NCI-H1436 (cell line): ENCODE measurements at places on chromosomes 5 and 9.
A peak's percentile ranks its signal among the peaks of the same experiment; 100 is the strongest.

DNA sequence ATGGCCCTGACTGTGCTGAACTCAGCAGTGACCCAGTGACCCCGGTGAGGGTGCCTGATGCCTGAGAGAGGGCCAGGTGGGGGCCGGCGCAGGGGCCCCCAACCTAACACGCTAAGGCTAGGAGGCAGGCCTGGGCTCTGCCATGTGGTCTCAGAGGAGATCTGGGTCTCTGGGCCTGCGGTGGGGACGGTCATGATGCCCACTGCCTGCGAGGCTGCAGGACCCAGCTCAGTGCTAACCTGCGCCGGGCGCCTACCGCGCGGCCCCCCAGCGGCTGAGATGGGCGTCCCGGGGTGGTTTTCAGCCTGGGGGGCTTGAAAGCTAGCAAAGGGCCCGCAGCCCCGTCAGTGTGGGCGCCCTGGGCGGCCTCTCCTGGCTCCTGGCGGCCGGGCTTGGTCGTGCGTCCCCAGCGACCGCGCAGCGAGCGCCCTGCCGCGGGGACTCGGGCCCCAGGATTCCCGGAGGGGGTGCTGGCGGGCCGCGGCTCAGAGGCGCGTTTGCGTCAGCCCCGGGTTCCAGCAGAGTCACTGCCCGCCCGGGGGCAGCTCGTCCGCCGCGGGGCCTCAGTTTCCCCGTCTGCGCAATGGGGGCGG lies 2.5 kb downstream of the EGFL7 start:
- no peak for DNase-seq

DNA sequence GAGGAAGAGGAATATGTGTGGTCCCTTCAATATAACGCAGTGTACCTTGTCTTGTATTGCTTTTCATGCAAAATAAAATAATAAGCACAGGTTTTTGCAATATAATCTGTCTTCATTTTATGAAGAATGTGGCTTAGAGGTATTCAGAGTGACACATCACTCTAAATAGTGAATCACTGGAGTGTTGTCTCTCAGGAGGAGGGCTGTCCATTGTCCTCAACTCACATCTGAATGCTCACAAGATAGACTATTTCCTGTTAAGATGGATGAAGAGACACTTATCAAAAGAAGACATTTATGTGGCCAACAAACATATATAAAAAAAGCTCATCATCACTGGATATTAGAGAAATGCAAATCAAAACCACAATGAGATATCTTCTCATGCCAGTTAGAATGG lies 1147.5 kb upstream of the C9orf72 start:
- DNase-seq, result no peak

GRCh38 chr9:90727488-90727887 lies 74.1 kb upstream of the SYK start:
- no peak for DNase-seq

DNA sequence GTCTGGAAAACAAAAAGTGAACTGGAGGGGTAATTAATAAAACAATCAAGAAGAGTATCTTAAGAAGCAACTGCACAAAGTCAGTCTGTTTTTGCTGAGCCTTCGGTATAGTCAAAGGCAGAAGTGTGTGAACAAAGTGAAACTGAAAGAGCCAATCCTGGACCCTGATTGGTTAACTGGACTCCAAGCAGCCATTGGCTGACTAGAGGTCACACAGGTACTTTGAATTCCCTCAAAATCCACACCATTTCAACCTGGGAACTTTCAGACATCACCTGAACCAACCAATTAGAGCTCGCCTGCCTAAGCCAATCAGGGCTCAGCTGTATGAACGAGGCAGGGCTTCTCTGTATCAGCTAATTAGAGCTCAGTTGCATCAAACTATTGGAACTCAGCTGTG lies 286.7 kb downstream of the TLE4 start:
- DNase-seq, result peak; percentile 11

DNA sequence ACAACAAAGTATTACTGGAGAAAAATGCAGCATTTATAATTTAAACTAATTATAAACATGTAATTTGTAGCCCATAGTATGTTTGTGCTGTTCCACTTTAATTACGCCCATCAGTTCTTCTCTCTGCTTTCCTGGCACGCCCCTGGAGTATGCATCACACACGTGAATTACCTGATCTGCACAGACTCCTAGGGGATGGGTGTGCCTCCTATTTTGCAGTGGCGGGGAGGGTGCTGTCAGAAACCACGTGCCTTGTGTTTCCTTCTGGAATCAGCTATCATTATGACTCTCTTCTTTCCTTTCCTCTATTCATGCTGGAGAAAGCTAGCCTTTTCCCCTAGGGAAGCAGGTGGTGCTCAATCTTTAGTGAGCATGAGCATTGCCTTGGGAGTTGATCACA lies 43.3 kb downstream of the RPS23 start:
- peak; percentile 72 for DNase-seq

- no peak for DNase-seq
These were observed 190.7 kb downstream of the MAPKAP1 start for GRCh38 chr9:125515983-125516940.

- peak; percentile 74 for DNase-seq
These were observed 46.8 kb upstream of the RNF20 start for GRCh38 chr9:101486693-101487442.

GRCh38 chr5:34772267-34773098 lies 66.5 kb upstream of the TTC23L start:
- DNase-seq, result no peak

DNA sequence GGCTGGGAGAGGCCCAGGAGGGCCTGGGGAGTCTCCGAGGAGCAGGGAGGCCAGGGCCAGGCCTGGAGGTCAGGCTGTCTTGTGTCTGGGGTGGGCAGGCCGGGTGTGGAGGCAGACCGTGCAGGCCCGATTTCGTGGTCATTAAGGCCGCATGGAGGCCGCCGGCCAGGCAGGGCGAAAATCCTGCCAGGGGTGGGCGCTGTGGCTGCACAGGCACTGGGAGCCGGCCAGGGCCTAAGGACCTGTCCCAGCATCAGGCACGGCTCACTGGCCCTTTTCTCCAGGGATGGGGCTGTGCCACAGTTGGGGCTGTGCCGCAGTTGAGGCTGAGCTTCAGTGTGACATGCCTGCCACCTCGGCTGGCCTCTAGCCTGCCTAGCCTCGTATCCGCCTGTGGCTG lies 35.9 kb downstream of the ASS1 start:
- no peak for DNase-seq

- no peak for DNase-seq
These were observed 130.7 kb upstream of the LHFPL2 start for GRCh38 chr5:78779262-78779661.

DNA sequence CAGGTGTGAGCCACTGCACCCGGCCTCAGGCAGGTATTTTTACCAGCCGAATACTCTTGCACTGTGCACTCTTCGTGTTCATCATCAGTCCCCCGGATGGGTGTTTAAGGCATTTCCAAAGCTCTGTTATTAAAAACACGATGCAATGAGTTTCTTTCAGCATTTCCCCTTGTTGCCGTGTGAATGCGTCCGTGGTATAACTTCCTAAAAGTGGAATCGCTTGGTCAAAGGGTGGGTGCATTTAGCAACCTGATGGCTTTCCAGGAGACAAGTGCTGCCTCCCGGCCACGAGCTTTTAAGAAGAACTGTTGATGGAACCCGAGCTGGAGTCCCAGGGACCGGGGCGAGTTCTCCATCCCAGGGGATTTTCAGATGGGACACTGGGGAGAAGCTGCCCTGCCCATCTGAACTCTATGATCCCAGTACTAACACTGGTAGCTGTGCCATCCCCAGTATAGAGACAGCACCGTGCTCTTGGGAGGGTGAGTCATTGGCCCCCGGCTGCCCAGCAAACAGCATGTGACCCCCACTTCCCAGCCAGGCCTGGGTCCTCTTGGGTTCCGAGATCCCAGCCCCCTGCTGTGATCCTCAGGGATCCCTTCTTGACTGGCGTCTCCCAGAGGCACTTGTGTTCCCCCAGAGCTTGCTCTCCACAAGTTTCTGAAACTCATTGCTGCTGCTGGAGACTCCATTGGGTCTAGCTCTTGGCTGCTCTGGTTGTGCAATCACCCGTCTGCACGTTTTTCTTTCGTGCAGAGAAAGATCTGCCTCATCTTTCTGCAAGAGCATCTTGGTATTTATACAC lies 169.5 kb upstream of the IER5L start:
- no peak for DNase-seq

- DNase-seq, result no peak
These were observed 15.0 kb downstream of the PRR16 start for GRCh38 chr5:120479066-120479465.

- no peak for DNase-seq
These were observed 142.3 kb downstream of the BNC2 start for GRCh38 chr9:16728137-16728508.

DNA sequence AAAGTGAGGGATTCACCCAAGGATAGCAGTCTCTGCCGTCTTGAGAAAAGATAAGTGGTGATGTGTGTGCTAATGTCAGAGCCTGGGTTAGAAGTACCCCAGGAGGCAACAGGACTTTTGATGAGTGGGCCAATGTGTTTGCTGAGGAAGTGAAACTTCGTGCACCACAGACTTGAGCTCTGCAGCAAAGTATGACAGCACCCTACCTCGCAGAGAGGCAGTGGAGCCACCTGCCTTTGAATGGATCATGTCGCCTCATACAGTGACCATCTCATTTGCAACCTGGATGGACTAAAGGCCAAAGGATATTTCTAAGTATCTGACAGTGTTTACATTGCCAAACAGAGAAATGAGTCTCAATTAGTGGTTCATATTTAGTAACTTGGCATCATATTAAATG lies 593.9 kb upstream of the GRAMD2B start:
- DNase-seq, result no peak

GRCh38 chr9:107485458-107486043 lies 4.0 kb downstream of the KLF4 start:
- DNase-seq, result no peak

DNA sequence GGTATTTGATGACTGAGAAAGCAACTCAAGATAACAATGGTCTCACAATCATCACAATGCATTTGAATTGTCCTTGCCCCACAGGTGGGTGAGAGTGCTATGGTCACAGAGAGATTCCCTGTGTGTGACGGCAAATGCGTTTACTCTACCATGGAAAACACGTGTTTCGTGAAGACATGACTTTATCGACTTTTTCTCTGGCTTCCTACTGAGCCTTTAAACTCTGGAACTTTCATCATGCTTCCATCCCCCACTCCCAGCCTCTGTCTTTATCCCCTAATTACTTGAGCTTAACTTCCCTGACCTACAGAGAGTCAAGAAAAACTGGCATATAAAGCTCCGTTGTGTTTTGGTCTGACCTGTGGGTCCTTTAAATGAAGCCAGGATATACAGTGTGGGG lies 414.1 kb upstream of the CLINT1 start:
- no peak for DNase-seq

DNA sequence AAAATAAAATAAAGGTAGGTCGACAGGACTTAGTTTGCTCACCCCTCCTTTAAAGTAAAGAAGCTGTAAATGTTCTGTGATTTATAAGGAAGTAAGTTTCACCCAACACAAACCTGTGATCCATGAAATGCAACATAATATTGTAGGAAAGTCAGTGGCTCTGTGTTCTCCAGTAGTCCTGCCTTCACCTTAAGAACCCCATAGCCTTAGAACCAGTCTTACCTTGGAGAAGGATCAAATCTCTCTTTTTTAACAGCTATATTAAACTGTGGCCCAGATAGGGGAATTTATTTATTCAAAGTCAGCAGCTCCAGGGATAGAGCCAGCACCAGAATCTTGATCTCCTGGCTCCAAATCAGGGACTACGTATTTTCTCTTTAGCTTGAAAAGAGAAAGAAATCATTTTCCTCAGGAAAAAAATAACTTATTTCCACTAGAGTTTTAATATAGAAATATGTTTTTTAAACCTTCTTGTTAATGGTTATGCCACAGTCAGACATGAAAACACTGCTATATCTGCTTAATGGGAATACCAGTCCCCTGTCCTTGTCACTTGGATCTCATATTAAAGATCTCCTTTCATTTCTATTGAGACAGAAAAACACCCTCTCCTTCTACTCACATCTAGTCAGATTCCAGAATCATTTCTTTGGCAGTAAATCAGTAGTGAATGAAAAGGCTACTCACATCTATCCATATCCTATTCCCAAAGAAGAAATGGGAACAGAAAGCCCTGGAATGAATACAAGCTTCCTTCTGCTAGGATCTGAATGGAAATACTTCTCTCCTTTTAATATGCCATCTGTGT lies 269.2 kb upstream of the TNC start:
- DNase-seq, result no peak

- no peak for DNase-seq
These were observed 82.9 kb downstream of the ISOC1 start for GRCh38 chr5:129177451-129177850.

- DNase-seq, result no peak
These were observed 15.2 kb downstream of the NACC2 start for GRCh38 chr9:136079916-136080246.

DNA sequence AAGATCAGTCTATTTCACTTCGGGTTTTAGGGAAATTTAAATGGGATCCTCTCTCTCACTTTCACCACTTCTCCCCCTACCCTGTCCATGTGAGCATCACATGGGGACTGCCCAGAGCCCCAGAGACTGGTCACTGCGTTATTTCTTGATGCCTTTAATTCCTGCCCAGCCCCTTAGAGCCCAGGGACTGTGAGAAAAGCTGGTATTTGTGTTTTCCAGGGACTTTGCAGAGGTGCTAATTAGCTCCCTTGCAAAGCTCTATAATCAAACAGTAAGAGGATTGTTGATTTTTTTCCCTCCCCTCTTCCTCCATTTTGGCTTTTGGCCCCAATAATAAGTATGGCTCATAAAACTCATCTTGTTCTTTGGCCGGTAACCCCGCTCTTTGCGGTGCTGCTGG lies 35.6 kb downstream of the NTRK2 start:
- no peak for DNase-seq

DNA sequence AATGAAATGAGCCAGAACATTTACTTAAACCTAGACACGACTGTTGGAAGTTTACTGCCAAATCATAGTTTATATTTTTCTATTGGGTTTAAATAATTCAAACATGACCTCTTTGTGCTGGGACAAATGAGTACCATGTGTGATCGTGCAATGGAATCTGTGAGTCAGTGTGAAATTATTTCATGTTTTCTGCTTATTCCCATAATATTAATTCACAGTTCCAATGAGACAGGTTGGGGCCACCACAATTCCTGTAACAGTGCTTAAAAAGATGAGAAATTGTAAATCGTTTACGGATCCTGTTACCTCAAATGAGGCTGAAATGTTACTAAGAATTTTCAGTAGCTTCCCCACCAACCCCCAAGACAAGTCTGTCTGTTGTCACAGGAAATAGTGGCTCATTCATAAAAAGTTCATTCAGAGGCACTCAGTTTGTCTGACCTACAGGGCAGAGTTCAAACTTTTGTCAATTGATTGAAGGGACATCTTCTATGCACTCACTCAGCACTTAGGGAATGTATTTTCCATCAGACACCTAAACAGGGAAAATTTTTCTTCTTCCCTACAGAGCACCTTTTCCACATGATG lies 563.9 kb upstream of the ADAMTS16 start:
- no peak for DNase-seq

- DNase-seq, result no peak
These were observed 111.6 kb downstream of the SREK1 start for GRCh38 chr5:66255714-66256113.

DNA sequence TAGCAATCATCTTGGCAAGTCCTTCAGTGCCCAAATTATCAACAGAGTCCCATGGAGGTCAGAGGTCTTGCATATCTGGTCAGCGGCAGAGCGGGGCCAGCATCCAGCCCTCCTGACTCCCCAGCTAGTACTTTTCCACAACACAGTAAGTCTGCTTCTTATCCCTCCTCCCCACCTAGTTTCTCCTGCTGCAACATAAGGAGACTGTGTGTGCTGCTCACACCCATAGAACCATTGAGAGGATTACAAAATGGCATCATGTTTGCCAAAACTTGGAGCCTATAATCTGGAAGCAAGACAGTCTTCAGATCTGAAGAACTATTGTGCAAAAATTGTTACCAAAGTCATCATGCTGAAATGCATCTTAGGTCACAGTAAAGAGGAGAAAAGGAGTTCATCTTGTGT lies 125.8 kb upstream of the ZNF366 start:
- DNase-seq, result no peak

- no peak for DNase-seq
These were observed 8.7 kb downstream of the NREP start for GRCh38 chr5:111748304-111748763.
